ENCODE measurements at places on chromosomes 6 and 20.

DNA sequence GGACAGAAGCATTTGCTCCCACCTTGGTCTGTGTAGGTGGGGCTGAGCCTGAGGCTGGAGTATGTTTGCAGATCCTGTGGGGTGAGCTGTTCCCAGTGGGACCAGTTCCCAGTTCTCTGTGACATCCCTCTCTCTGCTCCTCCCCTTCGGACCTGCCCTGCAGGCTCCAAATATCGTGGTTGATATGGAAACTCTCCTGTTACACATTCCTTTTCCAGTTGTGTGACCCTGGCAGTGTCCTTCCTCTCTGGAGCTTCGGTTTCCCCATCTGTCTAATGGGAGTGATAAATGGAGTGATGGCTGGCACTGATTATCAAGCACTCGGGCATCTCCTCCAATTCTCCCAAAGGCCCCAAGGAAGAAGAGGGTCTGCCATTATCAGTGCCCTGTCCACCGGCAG, 15.7 kb upstream of the TGM2 start:
- DNase-seq: peak; percentile 77

DNA sequence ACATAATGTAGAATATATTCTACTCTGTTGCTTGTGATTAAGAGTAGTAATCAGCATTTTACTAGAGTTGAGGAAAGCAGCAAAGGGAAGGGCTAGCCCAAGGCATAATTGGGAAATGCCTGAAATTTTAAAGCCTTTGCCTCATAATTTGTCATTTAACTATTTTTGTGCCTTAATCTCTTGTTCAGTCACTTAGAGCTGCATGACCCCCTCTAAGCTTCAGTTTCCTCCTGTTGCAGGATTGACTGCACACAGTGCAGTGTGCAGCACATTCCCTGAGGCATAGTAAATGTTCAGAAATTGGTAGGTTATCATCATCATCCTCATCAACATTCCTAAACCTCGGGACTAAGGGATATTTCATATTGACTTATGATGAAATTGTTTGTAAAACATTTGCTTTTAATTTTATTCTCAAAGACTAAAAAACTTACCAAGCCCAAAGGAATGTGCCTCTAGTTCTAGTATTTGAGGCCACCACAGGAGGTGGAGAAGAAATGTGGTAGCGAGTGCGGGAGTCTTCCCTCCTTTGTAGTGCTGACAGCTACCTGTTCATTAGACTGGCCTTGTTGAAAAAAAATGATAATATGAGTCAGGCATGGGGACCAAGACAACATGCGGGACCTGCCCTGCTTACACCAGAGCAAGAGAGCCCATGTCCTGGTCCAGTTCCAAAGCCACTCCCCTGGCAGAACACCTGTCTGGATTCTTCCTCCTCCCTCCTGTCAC, 14.8 kb upstream of the TENT5A start:
- peak; percentile 76 for DNase-seq

- DNase-seq: peak; percentile 46
Measured at GRCh38 chr6:4316867-4317400, 181.6 kb upstream of the ECI2 start.

DNA sequence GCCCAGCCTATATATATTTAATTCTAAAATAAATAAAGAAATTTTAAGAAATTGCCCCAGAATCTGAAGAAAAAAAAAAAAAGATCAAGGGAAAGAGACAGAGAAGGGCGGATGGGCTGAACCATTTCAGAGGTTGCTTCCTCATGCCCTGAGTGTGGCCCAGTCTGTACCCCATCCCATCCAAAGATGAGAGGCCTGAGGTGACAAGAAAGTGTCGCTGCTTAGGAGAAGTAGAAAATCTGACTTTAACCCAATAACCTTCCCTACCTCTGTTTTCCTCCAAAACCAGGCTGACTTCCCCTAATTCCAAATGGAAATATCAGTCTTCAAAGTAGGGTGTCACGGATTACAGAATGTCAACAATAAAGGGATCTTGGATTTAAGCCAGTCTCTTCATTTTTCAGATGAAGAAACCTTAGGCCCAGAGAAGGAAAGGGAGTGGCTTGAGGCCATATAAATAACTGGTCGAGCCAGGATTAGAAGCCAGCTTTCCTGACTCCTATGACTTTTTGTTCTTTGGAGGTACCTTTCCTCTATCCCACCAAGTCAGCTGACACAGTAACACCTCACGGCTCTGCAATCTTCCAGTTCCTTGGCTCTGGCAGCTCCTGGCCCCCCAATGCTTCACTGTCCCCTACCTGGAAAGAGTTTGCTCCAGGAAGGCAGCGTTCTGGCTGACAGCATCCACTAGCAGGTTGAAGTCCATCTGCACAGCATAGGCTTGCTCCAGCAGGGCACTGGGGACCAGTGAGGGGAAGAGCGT, 10.1 kb downstream of the GSS start:
- DNase-seq: no peak

DNA sequence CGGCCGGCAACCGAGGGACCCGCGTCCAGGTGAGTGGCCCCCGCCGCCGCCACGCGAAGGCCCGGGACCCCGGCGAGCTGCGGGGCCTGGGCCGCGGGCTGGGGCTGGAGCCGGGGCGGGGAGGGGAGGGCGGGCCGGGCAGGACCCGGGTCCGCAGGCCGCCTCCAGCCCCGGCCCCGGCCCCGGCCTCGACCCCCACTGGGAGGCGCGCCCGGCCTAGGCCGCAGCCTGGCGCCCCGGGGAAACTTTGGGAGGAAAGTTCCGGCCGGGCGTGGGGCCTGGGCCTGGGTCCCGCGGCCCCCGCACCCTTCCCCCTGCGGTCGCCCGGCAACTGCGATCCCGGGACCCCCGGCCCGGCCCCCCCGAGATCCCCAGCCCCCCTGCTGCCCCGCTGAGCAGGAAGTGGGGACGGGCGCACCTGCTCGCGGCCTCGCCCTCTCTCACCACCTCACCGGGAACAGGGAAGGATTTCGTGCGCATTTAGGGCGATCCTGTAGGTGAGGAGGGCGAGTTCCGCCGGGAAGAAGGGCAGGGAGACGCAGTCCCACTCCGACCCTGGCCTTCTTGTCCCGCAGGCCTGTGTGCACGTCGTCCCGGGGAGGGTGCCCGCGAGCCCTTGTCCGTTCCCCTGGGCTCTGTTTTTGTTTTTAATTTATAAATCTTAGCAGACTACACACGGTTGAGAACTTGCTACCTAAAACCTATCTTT, 402 bp downstream of the OSBPL2 start:
- DNase-seq: peak; percentile 38

GRCh38 chr6:32107406-32107805, 1.7 kb downstream of the TNXB start:
- DNase-seq: no peak

DNA sequence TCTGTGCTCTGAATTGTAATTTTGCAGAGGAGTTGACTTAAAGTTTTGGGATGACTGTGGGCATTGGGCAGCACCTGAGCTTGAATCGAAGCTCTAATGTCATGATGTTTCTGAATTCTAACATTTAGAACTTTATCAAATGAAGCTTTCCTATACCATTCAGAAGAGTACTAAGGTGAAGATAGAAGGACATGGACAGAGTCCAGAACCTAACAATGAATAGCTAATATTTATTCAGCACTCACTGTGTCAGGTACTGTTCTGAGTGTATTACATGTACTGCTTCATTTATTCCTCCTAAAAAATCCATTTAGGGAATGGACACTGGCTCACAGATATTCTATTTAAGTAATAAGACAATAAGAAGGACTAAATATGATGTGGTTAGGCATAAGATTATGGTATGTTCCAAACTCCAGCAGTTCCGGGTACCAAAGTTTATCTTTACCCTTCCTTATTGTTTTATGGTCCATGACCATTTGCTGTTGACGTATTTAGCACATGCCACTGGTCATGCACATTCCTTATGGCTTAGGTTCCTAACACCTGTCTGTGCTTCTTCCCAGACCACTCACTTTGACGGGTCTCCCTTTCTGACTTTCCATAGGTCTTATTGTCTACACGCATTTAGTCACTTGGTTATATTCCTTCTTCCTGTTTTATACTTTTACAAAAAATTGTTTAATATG, 20.3 kb downstream of the BCKDHB start:
- DNase-seq: no peak

DNA sequence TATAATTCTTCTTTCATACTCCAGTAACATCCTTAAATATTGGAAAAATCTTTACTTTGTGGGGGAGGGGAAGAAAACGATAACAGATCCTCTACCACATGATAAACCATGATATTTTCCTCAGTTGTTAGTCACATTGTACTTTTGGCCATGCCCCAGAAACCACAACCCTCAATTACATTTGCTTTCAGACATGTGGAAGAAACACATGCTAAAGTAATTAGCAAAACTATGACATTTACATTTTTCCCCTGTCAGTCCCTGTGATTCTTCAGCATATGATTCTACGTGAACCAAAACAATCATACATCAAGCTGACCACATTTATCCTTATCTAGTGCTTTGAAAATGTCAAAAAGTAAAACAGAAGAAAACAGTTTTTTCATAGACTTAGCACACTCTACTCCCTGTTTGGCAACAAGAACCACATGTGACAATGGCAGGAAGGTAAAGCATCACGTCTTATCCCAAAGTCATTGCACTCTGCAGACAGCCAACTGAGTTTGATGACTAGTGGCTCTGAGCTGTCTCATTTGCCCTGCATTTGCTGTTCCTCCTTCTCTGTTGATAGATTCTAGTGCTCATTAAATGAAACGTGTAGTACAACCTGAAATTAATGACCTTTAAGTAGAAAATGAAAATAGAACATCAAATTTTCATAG, 505.8 kb upstream of the MARCKS start:
- no peak for DNase-seq

GRCh38 chr20:1376007-1376406, 16.8 kb downstream of the FKBP1A start:
- DNase-seq: no peak

- DNase-seq: no peak
Measured at GRCh38 chr6:168136001-168136400, 57.0 kb upstream of the FRMD1 start.

DNA sequence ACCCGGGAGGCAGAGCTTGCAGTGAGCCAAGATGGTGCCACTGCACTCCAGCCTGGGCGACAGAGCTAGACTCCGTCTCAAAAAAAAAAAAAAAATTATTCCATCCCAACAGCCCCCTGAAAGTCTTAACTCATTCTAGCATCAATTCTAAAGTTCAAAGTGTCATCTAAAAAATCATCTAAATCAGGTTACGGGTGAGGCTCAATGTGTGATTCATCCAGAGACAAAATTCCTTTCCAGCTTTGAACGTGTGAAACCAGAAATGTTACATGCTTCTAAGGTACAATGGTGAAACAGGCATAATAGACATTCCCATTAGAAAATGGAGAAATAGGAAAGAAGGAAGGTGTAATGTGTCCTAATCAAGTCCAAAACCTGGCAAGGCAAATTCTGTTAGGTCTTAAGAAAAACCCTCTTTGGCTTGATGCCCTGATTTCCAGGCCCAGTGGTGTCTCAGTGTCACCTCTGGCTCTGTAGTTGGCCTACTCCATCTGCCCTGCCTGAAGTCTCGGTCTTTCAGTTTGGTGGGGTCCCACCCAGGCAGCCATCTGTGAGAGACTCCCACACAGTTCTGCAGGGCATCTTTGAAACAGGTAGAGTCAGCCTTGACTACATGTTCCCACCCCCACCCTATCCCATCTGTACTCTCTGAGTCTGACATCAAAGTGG, 43.5 kb downstream of the HFE start:
- peak; percentile 93 for DNase-seq

DNA sequence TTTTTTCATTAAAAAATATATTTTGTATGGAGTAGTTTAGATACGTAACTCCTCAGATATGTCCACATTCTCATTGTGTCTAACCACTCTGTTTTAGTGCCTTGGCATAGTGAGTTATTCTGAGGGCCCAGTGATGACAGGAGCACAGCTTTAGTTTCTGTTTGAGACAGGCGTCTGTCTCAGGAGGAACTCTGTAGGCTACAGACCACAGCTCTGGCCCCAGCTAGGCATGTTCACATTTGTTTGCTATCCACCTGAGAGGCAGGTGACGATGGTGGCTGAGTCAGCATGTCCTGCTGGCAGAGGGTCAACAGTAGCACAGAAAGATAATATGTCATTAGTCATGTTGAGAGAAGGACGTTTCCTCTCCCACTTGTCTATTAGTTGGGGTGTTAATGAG, 16.3 kb downstream of the LRRC1 start:
- peak; percentile 53 for DNase-seq

- no peak for DNase-seq
Measured at GRCh38 chr20:257419-257818, at the start of gene DEFB132. Gene DEFB132 (plus strand): TSS chr20:257724. CDS start chr20:257779, 55 bp downstream.

DNA sequence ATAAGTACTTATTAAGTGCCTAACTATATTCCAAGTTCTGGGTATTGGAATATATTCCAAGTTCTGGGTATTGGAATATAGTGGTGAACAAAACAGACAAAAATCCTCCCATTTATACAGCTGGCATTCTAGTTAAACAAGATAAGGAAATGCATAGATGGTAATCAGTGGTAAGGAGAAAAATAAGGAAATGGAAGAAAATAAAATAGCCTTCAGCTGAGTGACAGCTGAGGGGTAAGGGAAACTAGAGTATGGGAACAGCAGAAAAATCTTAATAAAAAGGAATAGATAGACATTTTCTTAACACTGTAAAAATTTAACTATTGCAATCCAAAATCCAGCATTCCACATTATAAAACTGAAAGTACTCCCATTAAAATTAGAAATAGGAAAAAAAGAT, 17.2 kb upstream of the WFDC10A start:
- DNase-seq: peak; percentile 0

GRCh38 chr6:44869321-44869897, 458.7 kb upstream of the RUNX2 start:
- DNase-seq: no peak

DNA sequence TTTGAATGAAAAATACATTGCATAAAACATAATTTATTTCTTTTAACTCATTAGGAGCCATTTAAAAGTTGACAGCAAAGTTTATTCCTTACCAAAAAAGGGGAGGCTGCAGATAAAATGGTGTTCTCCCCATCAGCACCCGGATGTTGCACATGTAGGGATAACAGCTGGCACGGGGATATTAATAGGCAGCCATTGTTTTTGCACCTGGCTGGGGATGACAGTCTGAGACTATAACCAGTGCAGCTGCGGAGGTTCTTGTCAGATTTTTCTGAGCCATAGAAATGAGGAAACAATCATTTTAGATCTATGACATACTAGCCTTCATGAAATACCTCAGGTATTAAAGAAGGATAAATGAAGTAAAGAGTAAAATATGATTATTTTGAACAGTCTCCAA, 20.1 kb upstream of the HECA start:
- DNase-seq: no peak

GRCh38 chr20:38600057-38600456, 1.6 kb upstream of the ARHGAP40 start:
- no peak for DNase-seq

- no peak for DNase-seq
Measured at GRCh38 chr20:42067174-42067573, 449.0 kb upstream of the CHD6 start.

DNA sequence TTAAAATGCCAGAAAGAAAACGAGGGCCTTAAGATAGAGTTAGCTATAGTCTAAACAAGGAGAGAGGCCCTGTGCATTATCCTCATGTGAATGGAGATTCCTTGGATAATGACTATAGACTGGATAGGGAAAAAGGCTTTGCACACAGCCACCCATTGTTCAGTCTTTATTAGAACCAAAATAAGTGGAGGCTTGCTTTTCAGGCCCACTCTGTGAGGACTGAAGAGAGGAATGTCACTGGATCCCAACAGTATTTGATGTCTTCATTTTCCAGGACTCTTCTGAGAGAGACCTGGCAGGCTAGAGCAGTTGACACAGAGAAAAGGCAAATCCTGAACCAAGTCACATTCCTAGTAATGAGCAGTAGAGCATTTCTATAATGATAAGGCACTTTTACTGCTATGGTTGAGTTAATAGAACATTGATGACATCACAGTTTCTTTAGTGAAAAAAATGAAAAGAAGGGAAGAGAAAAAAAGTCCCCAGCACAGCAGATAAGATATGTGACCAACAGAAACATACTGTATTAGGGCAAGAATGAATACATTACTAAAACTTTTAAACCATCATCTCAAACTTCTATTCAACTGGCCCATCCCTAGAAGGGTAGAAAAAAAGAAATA, 315.1 kb downstream of the EPHA7 start:
- no peak for DNase-seq
